ENCODE measurements at places on chromosomes 13 and 19.
A peak's percentile ranks its signal among the peaks of the same experiment; 100 is the strongest.

GRCh38 chr13:95256091-95256490 lies 45.2 kb downstream of the ABCC4 start:
- DNase-seq = peak; percentile 98

DNA sequence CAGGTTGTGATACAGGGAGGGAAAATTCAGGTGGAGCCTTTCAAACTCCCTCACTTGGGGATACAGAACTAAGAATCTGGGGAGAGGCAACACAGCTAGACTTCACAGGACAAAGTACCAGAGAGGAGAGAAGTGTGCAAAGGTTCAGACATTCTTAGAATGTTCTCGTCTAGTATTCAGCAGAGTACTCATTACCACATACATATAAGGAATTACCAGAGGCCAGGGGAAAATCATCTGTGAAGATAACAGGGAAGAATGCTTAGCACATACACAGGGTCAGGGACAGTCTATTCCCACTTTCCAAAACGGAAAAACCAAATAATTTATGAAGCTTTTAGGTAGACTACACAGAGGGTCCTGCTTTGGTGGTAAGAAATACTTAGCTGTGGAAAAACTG lies 58.1 kb downstream of the TRPC4 start:
- DNase-seq = peak; percentile 20

DNA sequence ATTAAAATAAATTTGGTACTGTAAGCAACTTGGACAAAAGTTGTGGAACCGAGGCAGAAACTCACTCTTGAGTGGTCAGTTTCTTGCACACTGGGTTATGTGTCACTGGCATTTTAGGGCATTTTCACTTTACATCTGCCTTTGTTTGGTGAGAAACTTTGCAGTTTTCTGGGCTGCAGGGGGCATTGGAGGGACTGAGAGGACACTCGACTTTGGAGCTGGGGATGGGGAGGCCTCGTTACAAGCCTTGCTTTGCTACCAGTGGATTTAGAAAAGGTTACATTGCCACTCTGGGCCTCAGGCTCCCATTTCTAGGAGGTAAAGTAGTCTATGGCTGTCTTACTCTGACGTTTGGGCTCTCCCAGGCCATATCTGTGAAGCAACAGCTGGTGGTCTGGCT lies 41.9 kb upstream of the ZNF536 start:
- no peak for DNase-seq

DNA sequence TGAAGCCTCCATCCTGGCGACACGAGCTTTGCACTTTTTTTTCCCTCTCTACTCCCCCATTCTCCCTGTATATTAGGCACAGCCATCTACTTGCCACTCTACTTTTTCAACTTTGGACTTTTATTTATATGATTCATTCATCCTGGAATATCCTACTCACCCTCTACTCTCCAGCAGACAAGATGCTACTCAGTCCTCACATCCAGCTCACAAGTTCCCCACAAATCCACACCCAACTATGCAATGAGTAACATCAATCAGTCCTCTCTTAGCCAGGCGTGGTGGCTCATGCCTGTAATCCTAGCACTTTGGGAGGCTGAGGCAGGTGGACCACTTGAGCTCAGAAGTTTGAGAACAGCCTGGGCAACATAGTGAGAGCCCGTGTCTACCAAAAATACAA lies 23.9 kb upstream of the URAD start:
- no peak for DNase-seq

- no peak for DNase-seq
Measured at GRCh38 chr19:55559684-55560083, 14.3 kb upstream of the SBK3 start.

- peak; percentile 24 for DNase-seq
Measured at GRCh38 chr13:67048084-67048820, 181.9 kb downstream of the PCDH9 start.

- DNase-seq = no peak
Measured at GRCh38 chr13:55992145-55992544, 1148.6 kb upstream of the PRR20A start.

- no peak for DNase-seq
Measured at GRCh38 chr13:94033098-94033497, 446.4 kb downstream of the DCT start.

DNA sequence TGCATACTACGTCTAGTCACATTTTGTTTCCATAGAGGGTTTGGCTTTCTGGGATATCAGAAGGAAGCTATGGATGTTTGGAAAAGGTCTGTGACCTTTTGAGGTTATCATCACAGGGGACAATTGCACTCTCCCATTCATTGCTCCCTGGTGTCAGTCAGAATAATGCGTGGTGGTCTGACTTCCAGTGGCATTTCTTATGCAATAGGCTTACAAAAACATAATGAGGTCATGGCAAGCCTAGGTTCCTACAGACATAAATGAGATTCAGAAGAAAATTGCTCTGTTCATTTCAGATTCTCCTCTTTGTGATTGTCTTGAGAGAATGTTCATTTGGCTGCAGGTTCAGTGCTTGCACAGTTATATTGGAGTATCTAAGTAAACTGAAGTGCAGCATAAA lies 54.6 kb downstream of the ARHGAP35 start:
- no peak for DNase-seq

- no peak for DNase-seq
Measured at GRCh38 chr19:22606954-22607652, 27.0 kb upstream of the ZNF492 start.
